ENCODE measurements at places on chromosomes 1 and 21. TPM values are rescaled to one million over a fixed set of nuclear protein-coding genes. Genes with fewer than 3 reads are reported as not detected.

FYB2 gene
- total RNA-seq: 0.76 TPM

KRTAP12-2 gene
- not detected for total RNA-seq

BCL2L15 gene
- total RNA-seq: 1.2 TPM

HYI gene
- 20.0 TPM for total RNA-seq

AVPR1B gene
- 0.87 TPM for total RNA-seq

RASSF5 gene
- total RNA-seq: 5.9 TPM

SETSIP gene
- not detected for total RNA-seq

PLD5 gene
- 2.6 TPM for total RNA-seq

C8B gene
- 0.76 TPM for total RNA-seq

TPTE gene
- total RNA-seq: not detected

- no peak for DNase-seq
Observed at GRCh38 chr1:93997756-93998155, 88.5 kb upstream of the GCLM start.

- DNase-seq: no peak
Observed at GRCh38 chr1:219945795-219946194, 17.4 kb upstream of the SLC30A10 start.

- no peak for DNase-seq
Observed at GRCh38 chr1:938711-939489, 15.2 kb downstream of the SAMD11 start.

- no peak for DNase-seq
Observed at GRCh38 chr21:31282095-31282709, 61.9 kb downstream of the TIAM1 start.

GRCh38 chr1:231557898-231558707 lies 29.6 kb downstream of the TSNAX start:
- no peak for DNase-seq

DNA sequence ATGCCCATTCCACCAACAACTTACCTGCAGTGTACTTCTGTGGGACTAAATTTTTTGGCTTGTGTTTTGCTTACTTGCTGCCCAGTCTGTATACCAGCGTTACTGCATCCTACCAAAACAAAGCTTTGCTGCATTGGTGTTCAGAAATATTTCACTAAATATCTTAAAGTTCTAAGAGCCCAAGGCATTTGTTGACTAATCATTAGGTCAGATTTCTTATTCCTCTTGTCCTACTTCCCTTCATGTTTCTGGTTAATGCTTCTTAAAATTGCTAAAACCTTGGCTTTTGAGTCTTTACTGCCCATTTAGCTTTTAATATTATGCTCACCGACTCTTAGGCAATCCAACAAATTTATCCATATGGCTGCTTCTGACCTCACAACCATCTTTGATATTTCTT lies 161.8 kb downstream of the DPYD start:
- no peak for DNase-seq

DNA sequence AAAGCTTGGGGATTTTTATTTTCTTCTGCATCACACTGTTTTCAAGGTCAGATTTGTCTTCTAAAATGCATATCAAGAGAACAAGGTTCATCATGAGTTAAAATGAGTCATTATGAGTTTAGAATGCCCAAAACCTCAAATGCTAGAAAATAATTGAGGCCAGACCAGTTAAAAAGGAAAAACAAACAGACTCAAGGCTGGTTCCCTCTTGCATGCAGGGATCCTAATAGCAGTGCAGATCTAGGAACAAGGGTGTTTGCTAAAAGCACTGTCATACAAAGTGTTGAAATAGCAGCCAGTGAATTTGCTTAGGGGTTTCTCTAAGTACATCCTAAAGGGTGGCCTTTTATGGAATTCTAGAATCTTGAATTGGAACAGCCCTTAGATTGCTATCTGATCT lies 15.3 kb downstream of the BEND5 start:
- DNase-seq: no peak

GRCh38 chr1:157882580-157882979 lies 41.0 kb upstream of the CD5L start:
- no peak for DNase-seq

DNA sequence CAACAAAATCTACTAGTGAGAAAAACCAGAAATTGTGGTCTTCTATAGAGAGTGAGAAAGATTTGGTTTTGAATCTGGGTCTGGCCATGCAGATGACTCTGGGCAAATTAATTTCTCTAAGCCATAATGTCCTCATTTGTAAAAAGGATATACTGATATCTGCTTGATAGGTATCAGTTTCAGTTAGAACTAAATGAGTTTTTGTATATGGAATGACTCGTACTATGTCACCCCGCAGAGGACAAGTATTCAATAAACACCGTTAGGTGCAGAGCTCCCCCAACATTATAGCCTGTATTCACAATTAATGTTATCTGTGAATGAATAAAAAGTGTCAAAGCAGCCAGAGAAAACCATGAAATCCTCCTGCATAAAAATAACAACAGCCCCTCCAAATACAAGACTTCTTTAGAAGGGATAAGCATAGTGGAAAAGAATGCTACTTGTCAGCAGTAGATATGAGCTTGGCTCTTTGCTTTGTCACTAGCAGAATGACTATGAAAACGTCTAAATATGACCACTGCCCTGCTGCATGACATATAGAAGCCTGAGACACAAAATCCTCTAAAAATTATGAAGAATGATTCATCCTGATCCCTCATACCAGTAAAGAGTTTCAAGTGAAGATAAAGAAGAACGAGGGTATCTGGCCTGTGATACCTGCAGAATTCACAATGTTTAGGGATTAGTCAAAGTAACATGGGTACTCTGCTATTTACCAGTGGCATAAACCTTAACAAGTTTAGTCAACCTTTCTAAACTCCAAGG lies 17.8 kb downstream of the SCAF4 start:
- DNase-seq: no peak

GRCh38 chr1:40896482-40896881 lies 34.3 kb upstream of the CITED4 start:
- no peak for DNase-seq

GRCh38 chr1:226643611-226644540 lies 95.2 kb downstream of the ITPKB start:
- DNase-seq: no peak

DNA sequence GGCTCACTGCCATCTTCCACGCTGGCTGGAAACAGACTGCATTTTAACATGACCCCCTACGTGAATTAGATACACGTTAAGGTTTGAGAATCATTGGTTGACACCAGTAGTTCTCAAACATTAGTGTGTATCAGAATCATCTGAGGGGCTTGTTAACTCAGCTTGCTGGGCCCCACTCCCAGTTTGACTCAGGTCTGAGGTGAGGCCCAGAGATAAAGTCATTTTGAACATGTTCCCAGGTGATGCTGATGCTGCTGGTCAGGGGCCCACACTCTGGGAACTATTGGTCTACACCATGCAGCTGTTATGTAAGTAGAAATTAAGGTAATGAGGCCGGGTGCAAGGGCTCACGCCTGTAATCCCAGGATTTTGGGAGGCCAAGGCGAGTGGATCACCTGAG lies 1.3 kb downstream of the LSM10 start:
- DNase-seq: no peak

DNA sequence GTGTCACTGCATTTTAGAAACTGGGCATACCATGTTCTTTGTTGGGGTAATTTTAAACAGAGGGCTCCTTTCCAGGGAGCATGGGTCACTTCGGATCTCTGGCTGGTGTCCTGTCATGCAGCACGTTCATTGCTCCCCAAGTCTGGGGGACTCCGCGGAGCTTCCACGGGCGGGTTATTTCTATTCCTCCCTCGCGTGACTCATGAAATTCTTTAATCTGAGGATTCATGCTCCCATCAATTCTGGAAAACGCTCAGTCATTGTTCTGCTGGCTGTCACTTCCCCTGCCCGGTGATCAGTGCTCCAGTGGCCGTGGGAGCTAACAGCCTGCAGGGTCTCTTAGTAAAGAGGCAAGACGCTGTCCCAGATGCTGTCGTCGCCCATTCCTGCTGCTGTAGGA lies 28.1 kb downstream of the CFAP74 start:
- DNase-seq: no peak

DNA sequence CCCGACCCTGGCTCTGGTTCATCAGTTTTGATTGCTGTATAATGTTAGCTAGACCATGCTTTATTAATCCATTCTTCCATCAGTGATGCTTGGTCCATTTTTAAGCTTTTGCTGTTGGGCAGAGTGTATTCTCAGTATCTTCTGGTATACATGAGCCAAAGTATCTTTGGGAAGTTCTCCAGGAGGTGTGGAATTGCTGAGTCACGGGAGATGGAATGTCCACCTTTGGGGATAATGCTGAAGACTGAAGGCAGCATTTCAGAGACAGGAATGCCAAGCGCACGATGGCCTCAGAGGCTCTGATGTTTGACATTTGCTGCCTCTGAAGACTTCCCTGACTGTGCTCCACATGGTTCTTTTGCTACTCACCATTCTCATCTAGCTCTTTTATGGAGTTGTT lies 266.3 kb upstream of the KAZN start:
- DNase-seq: no peak

GRCh38 chr1:24506691-24507381 lies 4.2 kb downstream of the RCAN3 start:
- peak; percentile 25 for DNase-seq

DNA sequence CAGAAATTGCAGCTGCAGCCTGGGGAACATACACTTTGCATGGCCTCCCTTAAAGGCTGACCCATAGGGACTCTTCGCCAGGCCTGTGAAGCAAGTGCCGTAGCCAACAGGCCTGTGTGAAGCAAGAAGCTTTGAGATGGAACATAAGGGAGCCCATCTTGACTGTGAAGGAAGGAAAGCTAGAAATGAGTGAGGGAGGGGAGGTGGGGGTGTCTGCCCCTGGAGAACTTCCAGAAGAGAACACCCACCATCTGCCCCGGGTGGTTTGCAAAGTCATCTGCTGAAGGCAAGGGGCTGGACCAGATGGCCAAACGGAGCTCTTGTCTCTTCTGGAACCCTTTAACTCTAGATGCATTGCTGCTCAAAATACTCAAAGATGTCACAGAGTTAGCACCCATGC lies 103.3 kb upstream of the GRIK3 start:
- no peak for DNase-seq

DNA sequence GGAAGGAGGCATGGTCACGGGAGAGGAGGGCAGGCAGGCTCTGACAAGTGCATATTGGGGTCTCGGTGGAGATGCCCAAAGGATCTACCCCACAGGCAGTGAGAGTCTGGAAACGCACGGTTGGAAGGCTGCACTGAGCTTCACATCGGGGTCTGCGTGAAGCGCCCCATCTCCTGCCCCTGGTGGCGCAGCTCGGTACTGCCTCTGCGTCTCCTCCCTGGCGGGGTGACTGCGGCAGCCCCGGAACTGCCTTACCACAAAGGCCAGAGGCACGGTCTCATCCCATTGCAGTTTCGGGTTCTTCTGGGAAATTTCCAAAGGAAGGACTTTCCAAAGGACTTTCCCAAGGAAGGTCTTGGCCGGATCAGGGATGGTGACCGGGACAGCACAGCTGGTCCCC lies 69.2 kb upstream of the AJAP1 start:
- no peak for DNase-seq

- DNase-seq: no peak
Observed at GRCh38 chr1:4366091-4366490, 288.3 kb upstream of the AJAP1 start.

GRCh38 chr1:214898161-214898560 lies 184.4 kb upstream of the KCNK2 start:
- no peak for DNase-seq

GRCh38 chr1:15180945-15181523 lies 27.5 kb downstream of the TMEM51 start:
- DNase-seq: no peak

DNA sequence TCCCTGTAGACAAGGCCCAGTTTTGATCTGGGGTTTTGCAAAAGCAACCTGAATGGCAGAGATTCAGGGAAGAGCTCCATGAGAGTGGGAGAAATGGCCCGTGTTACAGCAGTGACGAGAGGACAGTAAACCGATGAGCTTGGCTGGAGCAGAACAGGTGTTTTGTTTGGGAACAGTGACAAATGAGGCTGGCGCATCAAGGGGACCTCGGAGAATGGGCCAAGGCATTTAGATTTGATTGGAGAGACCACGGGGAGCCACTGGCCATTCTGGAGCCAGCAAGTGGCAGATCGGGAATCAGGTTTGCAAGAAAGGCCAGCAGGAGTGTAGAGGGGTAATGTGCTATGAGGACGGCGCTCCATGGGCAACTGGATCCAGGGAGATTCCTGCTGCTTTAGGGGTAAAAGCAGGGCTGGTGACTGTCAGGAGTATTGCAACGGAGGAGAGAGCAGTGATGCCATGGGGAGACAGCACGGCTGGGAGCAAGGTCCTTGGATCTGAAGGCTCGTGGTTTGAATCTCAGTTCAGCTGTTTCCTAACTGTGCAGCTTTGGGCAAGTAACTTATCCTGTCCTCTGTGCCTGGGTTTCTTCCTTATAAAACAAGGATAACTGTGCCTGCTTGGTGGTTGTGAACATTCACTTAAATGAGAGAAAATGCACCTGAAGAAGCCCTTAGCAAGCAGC lies 9.9 kb upstream of the KLHDC7A start:
- DNase-seq: no peak

- DNase-seq: no peak
Observed at GRCh38 chr1:98119796-98120195, 199.0 kb upstream of the DPYD start.

GRCh38 chr1:20061866-20062265 lies 8.1 kb upstream of the PLA2G5 start:
- no peak for DNase-seq

- no peak for DNase-seq
Observed at GRCh38 chr1:182611787-182612186, 7.6 kb upstream of the RGS16 start.

- no peak for DNase-seq
Observed at GRCh38 chr1:31791131-31791858, 24.5 kb downstream of the SPOCD1 start.

DNA sequence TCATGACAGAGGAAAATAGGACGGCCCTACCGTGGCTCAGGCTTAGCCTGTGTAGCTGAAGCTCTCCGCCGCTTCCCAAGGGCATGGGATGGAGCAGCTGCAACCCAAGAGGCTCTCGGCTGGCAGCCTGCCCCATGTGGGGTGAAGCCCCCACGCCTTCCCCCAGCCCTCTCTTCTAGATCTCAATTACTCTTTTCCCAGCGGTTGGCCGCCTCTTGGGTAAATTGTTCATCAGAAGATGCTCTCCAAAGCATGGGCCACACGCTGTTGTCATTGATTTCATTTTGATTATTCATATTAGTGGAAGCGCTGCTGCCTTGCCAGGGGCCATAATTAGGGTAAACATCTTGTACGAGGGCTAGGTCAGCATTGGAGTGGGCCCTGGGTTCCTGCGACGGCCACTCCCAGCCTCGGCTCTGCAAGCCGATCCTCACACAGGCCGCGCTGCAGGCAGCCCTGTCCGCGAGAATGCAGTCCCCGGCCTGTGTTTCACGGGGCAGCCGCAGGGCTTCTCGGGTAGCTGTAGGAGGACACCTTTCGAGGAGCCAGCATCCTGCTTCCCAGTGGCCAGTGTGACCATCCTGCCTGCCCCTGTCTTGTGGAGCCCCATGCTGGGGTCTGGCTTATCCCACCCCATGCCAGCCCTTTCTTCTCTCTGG lies 114.4 kb upstream of the VAMP3 start:
- no peak for DNase-seq

DNA sequence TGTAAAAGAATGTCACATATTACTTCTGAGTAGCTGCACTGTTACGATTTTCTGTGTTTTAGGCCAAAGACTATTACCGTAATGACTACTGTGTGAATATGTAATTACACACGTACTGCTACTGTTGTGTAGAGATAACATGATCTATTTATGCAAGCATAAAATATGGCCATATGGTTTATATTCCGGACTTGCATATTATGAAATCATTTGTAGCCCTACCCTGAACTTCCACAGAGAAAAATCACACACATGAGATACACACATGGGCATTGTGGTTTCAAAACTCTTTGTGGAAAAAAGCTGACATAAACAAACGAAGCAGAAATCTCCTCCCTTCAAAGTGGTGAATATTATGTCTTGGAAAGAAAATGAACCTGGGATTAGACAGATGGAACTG lies 373.0 kb upstream of the ADAMTS5 start:
- no peak for DNase-seq
